ENCODE measurements at places on chromosomes 5 and 9.

DNA sequence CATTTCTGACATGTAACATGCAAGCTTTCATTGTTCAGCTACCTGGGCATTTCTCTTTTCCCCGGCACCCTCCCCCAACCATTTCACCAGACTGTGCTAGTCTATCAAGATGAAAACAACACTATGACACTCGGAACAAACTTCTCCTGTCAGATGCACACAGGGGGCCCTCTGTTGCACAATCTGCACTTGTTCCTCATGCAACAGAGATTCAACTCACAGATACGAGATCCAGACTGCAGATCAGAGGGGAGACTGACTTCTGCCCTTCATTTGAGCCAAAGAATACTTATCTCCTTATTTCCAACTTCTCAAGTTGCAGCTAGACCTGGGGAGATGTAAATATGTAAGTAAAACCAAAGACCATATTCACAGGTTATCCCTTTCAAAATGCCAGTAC lies 15.7 kb upstream of the FST start:
- DNase-seq: no peak
- no peak overlapping the region for H3K27ac ChIP-seq
- H3K4me3 ChIP-seq: no peak overlapping the region
- H3K4me1 ChIP-seq: no peaks in the 10 kb centered on the region

DNA sequence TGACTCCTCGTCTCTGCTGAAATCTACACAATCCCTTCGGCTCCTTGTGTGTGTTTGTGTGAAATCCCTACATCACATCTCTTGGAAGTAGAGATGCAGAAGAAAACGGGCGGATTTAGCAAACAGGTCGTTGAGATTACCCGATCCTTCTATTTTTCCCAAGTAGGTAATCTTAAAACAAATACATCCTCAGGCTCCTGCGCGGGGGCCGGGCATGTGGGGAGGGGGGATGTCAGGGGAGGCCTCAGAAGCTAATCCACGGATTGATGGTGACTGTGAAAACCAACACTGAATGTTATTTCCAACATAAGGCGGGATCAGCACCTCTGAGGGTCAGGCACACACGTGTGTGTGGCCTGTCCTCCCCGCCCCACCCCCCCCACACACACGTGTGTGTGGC lies 137.8 kb downstream of the ROR2 start:
- no peaks in the 10 kb centered on the region for H3K27me3 ChIP-seq
- H3K27ac ChIP-seq: no peak overlapping the region
- H3K4me3 ChIP-seq: no peak overlapping the region
- DNase-seq: no peak

GRCh38 chr5:150774145-150774544 lies 4.4 kb upstream of the SMIM3 start:
- H3K27me3 ChIP-seq: peaks cover 5% of the 10 kb centered on the region
- no peak for DNase-seq
- no peak overlapping the region for H3K4me3 ChIP-seq
- H3K36me3 ChIP-seq: peaks cover 1% of the 10 kb centered on the region

DNA sequence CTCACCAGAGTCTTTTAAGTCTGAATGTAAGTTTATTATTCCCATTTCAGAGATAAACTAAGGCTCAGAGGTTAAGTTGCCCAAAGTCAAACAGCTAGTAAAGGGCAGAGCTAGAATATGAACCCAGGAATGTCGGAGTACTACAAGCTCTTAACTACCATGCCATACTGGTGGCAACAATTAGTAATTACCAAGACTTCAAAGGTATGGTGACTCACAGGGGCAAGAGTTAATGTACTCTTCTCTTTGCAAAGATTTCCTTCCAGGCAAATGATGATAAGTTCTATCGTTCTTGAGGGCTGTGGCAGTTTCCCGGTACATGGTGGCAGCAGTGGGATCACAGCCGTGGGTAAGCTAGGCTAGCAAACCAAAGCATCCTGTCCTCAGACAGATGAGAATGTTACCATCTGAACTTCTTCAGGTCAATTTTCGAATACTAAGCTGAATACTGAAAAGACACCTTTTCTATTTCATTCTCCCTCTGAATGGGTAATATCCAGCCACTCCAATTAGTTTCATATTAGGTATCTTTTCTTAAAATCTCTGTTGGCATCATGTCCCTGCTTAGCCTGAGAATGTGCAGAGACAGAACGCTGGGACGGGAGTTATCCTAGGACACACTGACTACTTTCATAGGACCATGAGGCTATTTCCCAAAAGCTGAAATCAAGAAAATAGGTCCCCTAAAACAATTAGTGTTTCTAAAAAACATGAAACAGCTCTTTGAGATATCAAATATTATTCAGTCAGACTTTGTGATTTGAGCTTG lies 117.0 kb upstream of the NR5A1 start:
- H3K4me1 ChIP-seq: no peaks in the 10 kb centered on the region
- no peak for DNase-seq
- H3K27me3 ChIP-seq: peaks cover 11% of the 10 kb centered on the region
- no peak overlapping the region for H3K4me3 ChIP-seq

- no peak overlapping the region for H3K4me3 ChIP-seq
- H3K36me3 ChIP-seq: no peaks in the 10 kb centered on the region
- no peaks in the 10 kb centered on the region for H3K4me1 ChIP-seq
- H3K27me3 ChIP-seq: no peaks in the 10 kb centered on the region
- H3K27ac ChIP-seq: no peak overlapping the region
- DNase-seq: no peak
Measured at GRCh38 chr9:13728131-13728530, 448.6 kb upstream of the MPDZ start.

DNA sequence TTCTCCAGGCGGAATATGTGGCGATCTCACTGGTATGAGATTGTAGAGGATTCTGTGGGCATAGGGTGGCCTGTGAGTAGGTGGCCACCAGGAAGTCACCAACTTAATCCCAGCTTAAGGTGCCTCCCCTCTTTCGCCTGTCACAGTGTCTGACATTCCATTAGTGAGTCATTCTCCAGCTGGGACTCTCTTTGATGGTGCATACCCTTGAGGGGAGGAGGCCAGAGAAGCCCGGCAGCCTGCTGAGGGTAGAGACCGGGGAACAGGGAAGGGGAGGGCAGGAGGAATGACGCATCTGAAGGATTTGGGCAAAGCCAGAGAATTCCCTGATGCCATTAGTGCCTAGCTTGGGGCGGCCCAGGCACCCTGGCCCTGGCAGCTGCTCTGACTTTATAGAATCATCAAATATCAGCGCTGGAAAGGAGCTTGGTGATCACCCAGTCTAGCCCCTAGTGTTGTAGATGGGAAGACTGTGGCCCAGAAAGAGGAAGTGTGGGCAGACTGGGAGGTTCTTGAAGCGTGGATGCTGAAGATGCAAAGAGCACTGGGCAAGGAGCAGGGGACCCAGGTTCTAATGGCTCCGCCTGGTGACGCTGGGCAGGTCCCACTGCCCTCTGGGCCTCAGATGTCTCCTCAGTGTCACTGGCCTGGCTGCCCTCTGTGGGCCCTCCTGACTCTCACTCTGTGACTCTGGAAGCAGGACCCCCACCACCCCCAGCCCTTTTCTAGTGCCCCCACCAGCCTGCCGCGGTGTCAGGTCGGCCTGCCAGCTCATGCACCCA lies 41.4 kb downstream of the DAB2IP start:
- no peak for DNase-seq
- no peak overlapping the region for H3K4me3 ChIP-seq
- peaks cover 14% of the 10 kb centered on the region for H3K27me3 ChIP-seq
- no peak overlapping the region for H3K27ac ChIP-seq
- H3K4me1 ChIP-seq: peaks cover 8% of the 10 kb centered on the region

GRCh38 chr5:944992-945685 lies 52.5 kb downstream of the TRIP13 start:
- no peak overlapping the region for H3K27ac ChIP-seq
- no peaks in the 10 kb centered on the region for H3K36me3 ChIP-seq
- H3K27me3 ChIP-seq: peaks cover 74% of the 10 kb centered on the region
- H3K4me3 ChIP-seq: no peak overlapping the region

DNA sequence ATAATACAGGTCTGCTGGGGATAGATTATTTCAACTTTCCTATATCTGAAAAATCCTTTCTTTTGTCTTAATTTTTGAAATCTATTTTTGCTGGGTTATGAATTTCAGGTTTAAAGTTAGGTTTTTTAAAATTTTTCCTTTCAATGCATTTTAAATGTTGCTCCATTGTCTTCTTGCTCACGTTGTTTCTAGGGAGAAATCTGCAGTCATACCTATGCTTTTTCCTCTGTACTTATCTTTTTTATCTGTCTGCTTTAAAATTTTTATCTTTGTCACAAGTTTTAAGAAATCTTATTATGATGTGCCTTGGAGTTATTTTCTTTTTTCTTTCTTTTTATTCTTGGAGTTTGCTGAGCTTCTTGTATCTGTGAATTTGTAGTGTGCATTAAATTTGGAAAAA lies 412.0 kb upstream of the KIF2A start:
- no peak overlapping the region for H3K27ac ChIP-seq
- DNase-seq: no peak
- no peaks in the 10 kb centered on the region for H3K27me3 ChIP-seq
- no peaks in the 10 kb centered on the region for H3K4me1 ChIP-seq
- no peaks in the 10 kb centered on the region for H3K36me3 ChIP-seq
- no peak overlapping the region for H3K4me3 ChIP-seq

DNA sequence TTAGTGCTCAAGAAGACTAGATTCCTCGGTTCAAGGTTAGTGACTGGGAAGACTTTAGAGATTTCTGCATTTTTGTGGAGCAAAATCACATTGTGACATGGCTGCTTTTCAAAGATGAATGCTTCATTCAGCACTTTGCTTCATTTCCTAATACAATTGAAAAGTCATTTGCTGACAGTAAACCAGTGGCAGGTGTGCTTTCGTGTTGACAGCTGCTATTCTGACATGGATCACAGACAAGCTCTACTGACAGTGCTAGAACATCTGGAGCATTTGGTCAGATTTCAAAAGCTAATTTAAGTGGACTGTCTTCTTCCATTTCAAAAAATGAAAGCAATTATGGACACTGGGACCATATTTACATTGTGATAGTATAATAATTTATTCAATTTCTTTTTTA lies 1060.1 kb downstream of the PTPRD start:
- no peak for DNase-seq
- no peaks in the 10 kb centered on the region for H3K4me1 ChIP-seq
- H3K27me3 ChIP-seq: no peaks in the 10 kb centered on the region
- H3K36me3 ChIP-seq: no peaks in the 10 kb centered on the region
- H3K27ac ChIP-seq: no peak overlapping the region

- peaks cover 7% of the 10 kb centered on the region for H3K27me3 ChIP-seq
- no peaks in the 10 kb centered on the region for H3K4me1 ChIP-seq
- H3K4me3 ChIP-seq: no peak overlapping the region
- H3K27ac ChIP-seq: no peak overlapping the region
Measured at GRCh38 chr9:89065921-89066320, 74.7 kb downstream of the S1PR3 start.

- H3K36me3 ChIP-seq: no peaks in the 10 kb centered on the region
- no peak overlapping the region for H3K4me3 ChIP-seq
- no peaks in the 10 kb centered on the region for H3K4me1 ChIP-seq
- no peak overlapping the region for H3K27ac ChIP-seq
- no peak for DNase-seq
Measured at GRCh38 chr5:174090129-174090528, 44.6 kb downstream of the NSG2 start.

GRCh38 chr5:125331987-125332598 lies 585.7 kb upstream of the ZNF608 start:
- no peaks in the 10 kb centered on the region for H3K36me3 ChIP-seq
- no peak for DNase-seq
- no peaks in the 10 kb centered on the region for H3K27me3 ChIP-seq
- H3K27ac ChIP-seq: no peak overlapping the region
- H3K4me3 ChIP-seq: no peak overlapping the region
- H3K4me1 ChIP-seq: no peaks in the 10 kb centered on the region

DNA sequence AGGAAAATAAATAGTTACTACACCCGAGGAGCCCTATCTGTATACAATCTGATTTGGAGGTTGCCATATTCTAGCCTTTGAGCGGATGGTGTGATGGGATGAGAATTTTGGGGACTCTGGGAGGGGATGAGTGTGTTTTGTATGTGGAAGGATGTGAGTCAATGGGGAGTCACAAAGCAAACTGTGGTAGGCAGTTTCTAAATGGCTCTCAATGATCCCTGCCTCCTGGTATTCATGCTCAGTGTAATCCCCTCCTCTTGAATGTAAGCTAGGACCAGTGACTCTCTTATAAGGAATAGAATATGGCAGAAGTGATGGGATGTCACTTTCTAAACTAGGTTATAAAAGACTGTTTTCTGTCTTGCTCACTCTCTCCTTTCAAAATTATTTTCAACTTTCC lies 205.7 kb upstream of the RIOK2 start:
- DNase-seq: no peak
- H3K27ac ChIP-seq: no peak overlapping the region
- H3K4me1 ChIP-seq: no peaks in the 10 kb centered on the region
- no peak overlapping the region for H3K4me3 ChIP-seq
- H3K27me3 ChIP-seq: no peaks in the 10 kb centered on the region
- no peaks in the 10 kb centered on the region for H3K36me3 ChIP-seq

DNA sequence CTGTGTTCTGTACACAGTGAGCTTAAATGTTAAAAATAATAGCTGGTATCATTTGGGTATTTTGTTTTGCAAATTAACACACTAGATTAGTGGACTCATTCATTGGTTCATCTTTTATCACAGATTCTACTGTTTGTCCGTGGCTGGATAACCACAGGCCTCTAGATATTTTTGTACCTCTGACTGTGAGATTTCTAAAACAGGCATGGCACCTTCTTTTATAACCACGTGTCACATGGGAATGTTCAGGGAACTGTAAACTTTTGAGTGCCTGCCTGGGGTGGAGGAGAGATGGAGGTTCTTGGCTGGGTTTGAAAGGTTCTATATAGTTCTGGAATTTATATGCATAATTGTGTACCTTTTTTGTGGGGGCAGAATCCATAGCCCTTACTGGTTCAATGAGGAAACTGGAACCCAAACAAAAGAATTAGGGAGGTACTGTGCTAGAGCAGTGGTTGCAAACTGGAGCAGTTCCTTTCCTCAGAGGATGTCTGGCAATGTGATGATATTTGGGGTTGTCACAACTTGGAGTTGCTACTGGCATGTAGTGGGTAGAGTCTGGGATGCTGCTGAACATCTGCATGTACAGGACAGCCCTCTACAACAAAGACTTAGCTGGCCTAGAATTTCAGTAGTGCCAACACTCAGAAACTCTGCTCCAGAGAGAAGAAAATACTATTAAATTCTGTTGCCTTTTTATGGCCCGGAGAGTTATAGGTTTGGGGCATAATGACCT lies 16.9 kb downstream of the TLE4 start:
- H3K4me1 ChIP-seq: peaks cover 70% of the 10 kb centered on the region
- H3K36me3 ChIP-seq: no peaks in the 10 kb centered on the region
- no peak for DNase-seq
- no peak overlapping the region for H3K27ac ChIP-seq

- no peak for DNase-seq
- no peaks in the 10 kb centered on the region for H3K27me3 ChIP-seq
- H3K4me3 ChIP-seq: no peak overlapping the region
- H3K27ac ChIP-seq: no peak overlapping the region
- no peaks in the 10 kb centered on the region for H3K4me1 ChIP-seq
Measured at GRCh38 chr5:60333005-60333571, 366.9 kb downstream of the DEPDC1B start.

DNA sequence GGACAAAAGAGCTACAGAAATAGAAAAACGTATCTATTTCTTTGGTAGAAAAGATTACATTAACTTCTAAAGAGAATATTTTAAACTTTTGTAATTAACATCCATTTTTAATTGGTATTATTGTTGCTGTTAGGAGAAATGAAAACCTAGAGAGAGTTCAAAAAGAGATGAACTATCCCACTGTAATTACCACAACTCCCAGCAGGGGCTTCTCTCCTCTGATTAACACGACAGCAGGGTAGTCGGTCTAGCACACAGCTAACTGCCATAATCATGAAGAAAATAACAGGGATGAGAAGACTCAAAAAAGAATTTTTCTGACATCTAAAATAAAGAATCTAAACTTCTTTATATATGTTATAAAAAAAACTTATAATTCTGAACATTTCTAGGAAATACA lies 86.2 kb upstream of the CDH9 start:
- no peak overlapping the region for H3K27ac ChIP-seq
- no peak for DNase-seq
- H3K27me3 ChIP-seq: no peaks in the 10 kb centered on the region
- no peaks in the 10 kb centered on the region for H3K4me1 ChIP-seq
